Liver (tissue), 10 donors: ENCODE measurements at places on chromosomes 5 and 9. TPM values are rescaled to one million over a fixed set of nuclear protein-coding genes. Genes with fewer than 3 reads are reported as not detected.

DNA sequence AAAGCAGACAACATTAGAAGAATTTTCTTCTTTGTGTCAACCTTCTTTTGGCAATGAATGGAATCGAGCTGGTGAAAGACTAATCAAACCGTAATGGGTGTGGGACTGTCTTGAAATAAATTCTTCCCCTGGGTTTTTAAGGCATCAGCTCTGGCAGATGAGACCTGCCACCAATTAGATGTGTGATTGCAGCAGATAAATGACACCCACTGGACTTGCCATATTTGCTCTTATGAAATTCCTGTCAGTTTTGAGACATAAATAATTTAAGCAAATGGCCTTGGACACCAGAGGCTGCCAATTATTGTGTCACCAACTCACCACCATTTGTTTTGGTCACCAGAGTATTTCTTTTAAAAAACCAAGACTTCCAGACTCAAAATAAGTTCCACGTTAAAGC is 135.9 kb upstream of the RGMB start:
- no peak for DNase-seq
- H3K36me3 ChIP-seq = no peaks in the 10 kb centered on the region
- H3K4me3 ChIP-seq = no peak overlapping the region
- H3K27me3 ChIP-seq = no peaks in the 10 kb centered on the region
- no peak overlapping the region for H3K27ac ChIP-seq
- no peaks in the 10 kb centered on the region for H3K4me1 ChIP-seq

Gene IL33
- 15.3 TPM for total RNA-seq

DNA sequence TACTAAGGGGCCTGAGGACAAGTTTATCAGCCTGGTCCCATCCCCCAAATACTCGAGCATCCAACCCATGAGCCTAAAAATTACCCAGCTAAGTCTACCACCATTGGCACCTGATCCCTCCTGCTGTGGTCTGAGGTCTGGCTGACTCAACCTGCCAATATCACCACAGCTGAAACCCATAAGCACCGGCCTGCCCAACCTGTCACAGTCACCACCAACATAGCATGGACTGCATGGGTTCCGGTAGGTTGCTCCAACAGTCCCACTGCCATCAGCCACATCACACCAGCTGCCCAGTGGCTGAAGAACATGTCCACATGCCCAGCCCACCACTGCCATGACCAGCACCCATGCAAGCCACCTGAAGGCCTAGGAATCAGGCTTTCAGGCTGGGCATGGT is 495.0 kb downstream of the PRELID2 start:
- no peaks in the 10 kb centered on the region for H3K27me3 ChIP-seq
- H3K27ac ChIP-seq = no peak overlapping the region
- DNase-seq = no peak
- no peaks in the 10 kb centered on the region for H3K4me1 ChIP-seq
- no peaks in the 10 kb centered on the region for H3K36me3 ChIP-seq
- no peak overlapping the region for H3K4me3 ChIP-seq

- no peaks in the 10 kb centered on the region for H3K4me1 ChIP-seq
- no peak overlapping the region for H3K27ac ChIP-seq
- no peaks in the 10 kb centered on the region for H3K36me3 ChIP-seq
- H3K27me3 ChIP-seq = no peaks in the 10 kb centered on the region
- DNase-seq = no peak
- H3K4me3 ChIP-seq = no peak overlapping the region
These were observed 17.2 kb upstream of the WNK2 start for GRCh38 chr9:93166699-93167098.

DNA sequence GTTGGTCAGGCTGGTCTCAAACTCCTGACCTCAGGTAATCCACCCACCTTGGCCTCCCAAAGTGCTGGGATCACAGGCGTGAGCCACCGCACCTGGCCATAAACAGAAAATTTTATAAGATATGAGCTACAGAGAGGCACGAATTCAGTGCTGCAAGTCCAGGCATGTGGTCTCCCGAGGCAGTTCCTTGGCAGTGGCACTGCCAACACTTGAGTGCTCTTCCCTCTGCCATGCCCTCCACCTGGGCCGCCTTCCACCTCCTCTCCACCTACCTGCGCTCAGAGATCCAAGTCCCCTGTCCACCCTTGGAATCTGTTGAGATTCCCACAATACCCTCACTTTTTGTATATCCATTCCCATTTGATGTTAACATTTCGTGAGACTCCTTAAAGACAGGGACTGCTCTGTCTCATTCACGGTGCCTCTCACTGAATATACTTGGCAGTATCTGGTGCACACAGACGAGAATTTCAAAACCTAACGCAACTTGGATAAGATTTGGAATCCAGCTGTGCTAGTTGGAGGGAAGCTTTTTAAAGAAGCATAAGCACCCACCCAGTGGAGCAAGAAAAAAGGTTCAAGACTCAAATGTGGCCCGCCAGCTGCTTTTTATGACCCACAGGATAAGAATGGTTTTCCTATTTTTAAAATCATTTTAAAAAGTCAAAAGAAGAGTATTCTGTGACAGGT is 68.3 kb downstream of the DCP2 start:
- H3K36me3 ChIP-seq = peaks cover 28% of the 10 kb centered on the region
- H3K27ac ChIP-seq = no peak overlapping the region
- H3K4me1 ChIP-seq = no peaks in the 10 kb centered on the region

Gene GZMA
- total RNA-seq = 2.4 TPM

Gene KCNV2
- total RNA-seq = not detected

- H3K27me3 ChIP-seq = no peaks in the 10 kb centered on the region
- H3K36me3 ChIP-seq = no peaks in the 10 kb centered on the region
- no peak for DNase-seq
- H3K4me1 ChIP-seq = no peaks in the 10 kb centered on the region
- no peak overlapping the region for H3K27ac ChIP-seq
These were observed 7.5 kb upstream of the DPYSL3 start for GRCh38 chr5:147517383-147517782.

- no peaks in the 10 kb centered on the region for H3K27me3 ChIP-seq
- DNase-seq = no peak
- no peak overlapping the region for H3K4me3 ChIP-seq
- H3K36me3 ChIP-seq = no peaks in the 10 kb centered on the region
- no peaks in the 10 kb centered on the region for H3K4me1 ChIP-seq
These were observed 222.4 kb upstream of the IRX4 start for GRCh38 chr5:2105141-2105540.

Gene IL31RA
- total RNA-seq = not detected

GRCh38 chr5:115229606-115230005 is 33.1 kb downstream of the PGGT1B start:
- H3K27ac ChIP-seq = no peak overlapping the region
- no peak for DNase-seq
- peaks cover 22% of the 10 kb centered on the region for H3K36me3 ChIP-seq
- no peaks in the 10 kb centered on the region for H3K27me3 ChIP-seq
- H3K4me3 ChIP-seq = no peak overlapping the region
- H3K4me1 ChIP-seq = no peaks in the 10 kb centered on the region

Gene FAM200C
- total RNA-seq = 2.0 TPM

Gene GPRIN1
- 0.50 TPM for total RNA-seq

Gene GABRG2
- total RNA-seq = not detected

GRCh38 chr9:85994191-85994590 is 53.2 kb downstream of the NAA35 start:
- H3K27ac ChIP-seq = no peak overlapping the region
- H3K4me1 ChIP-seq = no peaks in the 10 kb centered on the region
- DNase-seq = no peak
- no peak overlapping the region for H3K4me3 ChIP-seq
- H3K27me3 ChIP-seq = no peaks in the 10 kb centered on the region

GRCh38 chr5:41009232-41009631 is 61.9 kb downstream of the MROH2B start:
- H3K27ac ChIP-seq = no peak overlapping the region
- H3K27me3 ChIP-seq = no peaks in the 10 kb centered on the region
- no peaks in the 10 kb centered on the region for H3K4me1 ChIP-seq
- no peak overlapping the region for H3K4me3 ChIP-seq
- DNase-seq = no peak

Gene NRG2
- total RNA-seq = 0.08 TPM

DNA sequence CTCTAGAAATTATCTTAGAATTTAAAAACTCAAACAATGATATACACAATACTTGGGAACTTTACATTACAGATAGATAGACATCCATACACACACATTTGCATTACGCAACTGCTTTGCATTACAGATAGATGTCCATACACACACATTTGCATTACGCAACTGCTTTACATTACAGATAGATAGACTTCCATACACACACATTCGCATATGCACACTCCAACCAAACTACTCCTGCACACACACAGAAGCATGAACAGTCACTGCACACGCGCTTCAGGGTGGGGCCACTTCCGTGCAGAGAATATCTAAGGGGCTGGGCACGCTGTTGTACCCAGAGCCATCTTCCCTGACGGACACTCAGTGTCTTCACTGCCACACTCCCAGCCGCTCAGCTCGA is 7.9 kb upstream of the ADAMTS16 start:
- no peaks in the 10 kb centered on the region for H3K27me3 ChIP-seq
- H3K4me3 ChIP-seq = no peak overlapping the region
- no peak for DNase-seq
- H3K36me3 ChIP-seq = no peaks in the 10 kb centered on the region

GRCh38 chr5:133155326-133155969 is 103.6 kb downstream of the HSPA4 start:
- no peak overlapping the region for H3K4me3 ChIP-seq
- no peaks in the 10 kb centered on the region for H3K4me1 ChIP-seq
- no peak for DNase-seq
- no peaks in the 10 kb centered on the region for H3K36me3 ChIP-seq

Gene BSPRY
- 0.50 TPM for total RNA-seq

GRCh38 chr5:6644794-6645241 is 11.6 kb downstream of the SRD5A1 start:
- H3K36me3 ChIP-seq = peaks cover 13% of the 10 kb centered on the region
- H3K4me3 ChIP-seq = no peak overlapping the region
- no peak for DNase-seq

DNA sequence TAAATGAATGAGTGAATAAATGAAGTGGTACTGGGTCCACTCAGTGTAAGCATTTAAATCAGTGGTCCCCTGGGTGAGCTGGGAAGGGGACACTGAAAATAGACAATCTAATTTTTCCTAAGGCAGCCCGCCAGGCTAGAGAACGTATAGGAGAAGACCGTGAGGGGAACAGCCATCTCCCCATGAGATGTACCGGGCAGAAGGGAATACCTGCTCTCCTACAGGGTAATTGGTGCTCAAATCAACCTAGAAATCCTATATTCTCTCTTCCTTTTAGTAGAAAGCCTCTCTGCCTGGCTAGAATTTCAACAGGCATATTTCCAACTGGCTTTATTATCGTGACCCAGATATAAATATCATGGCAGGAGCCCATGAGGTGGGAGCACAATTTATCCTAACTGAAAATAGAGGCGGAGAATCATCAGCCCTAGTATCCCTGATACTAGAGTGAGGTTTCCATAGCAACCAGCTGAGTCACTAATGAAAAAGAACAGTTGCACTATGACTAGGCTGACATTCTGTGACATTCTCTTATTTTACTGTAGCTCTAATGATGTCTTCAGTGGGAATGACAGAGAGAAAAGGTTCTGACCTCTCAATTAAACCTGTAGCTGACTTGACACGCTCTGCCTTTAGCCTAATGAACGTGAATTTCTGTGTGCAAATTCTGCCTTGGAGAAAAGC is 96.5 kb upstream of the CAST start:
- no peak for DNase-seq
- H3K4me3 ChIP-seq = no peak overlapping the region
- no peaks in the 10 kb centered on the region for H3K36me3 ChIP-seq
- H3K4me1 ChIP-seq = no peaks in the 10 kb centered on the region
- H3K27me3 ChIP-seq = no peaks in the 10 kb centered on the region
- H3K27ac ChIP-seq = no peak overlapping the region

DNA sequence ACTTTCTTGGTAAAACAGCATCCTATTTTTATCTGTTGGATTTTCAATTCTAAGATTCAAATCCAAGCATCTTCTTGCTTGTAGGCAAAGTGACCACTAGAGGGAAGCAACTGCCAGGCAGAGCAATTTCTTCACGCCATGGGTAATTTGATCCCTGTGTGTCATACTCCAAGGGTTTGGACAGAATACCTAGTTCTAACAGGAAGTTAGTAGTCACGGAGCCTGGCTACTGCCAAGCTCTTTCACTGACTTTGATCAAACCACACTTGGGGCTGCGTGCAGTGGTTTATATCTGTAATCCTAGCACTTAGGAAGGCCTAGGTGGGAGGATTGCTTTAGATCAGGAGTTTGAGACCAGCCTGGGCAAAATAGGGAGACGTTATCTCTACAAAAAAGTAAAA is 473.6 kb upstream of the TNC start:
- DNase-seq = no peak
- H3K36me3 ChIP-seq = no peaks in the 10 kb centered on the region
- no peak overlapping the region for H3K27ac ChIP-seq
- H3K4me3 ChIP-seq = no peak overlapping the region
- no peaks in the 10 kb centered on the region for H3K27me3 ChIP-seq
- H3K4me1 ChIP-seq = no peaks in the 10 kb centered on the region

DNA sequence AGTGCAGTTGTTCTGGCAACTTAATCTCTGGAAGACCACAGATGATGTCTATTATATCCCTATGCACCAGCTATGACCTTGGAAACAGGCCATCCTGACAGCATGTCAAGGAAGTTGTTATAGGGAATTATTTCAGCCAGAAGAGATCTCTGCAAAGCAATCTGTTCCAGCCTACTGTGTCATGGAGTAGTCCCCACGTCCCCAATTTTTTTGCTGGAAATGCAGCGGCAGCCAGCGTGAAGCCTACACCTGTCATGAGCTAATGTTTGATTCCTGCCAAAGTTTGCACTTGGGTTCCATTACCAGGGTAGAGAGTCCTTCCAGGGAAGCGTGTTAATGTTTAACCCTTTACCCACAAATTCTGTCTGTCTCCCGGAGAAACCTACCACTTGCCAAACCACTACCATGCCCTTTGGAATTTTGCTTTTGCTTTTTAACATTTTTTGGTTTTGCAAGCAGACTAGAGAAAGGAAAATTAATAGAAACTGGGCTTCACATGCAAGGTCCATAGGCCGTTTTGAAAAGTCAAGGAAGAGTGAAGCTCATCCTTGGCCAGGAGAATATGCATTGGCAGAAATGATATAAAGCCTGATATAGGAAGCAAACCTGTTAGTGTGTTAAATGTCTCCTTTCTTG is 174.9 kb upstream of the SPRY4 start:
- H3K27me3 ChIP-seq = no peaks in the 10 kb centered on the region
- no peaks in the 10 kb centered on the region for H3K4me1 ChIP-seq
- no peaks in the 10 kb centered on the region for H3K36me3 ChIP-seq
- H3K27ac ChIP-seq = peak overlapping the region; percentile 83

GRCh38 chr9:96293498-96294158 is 8.3 kb downstream of the HSD17B3 start:
- no peak for DNase-seq
- no peaks in the 10 kb centered on the region for H3K4me1 ChIP-seq

GRCh38 chr9:105142406-105143135 is 101.9 kb upstream of the SLC44A1 start:
- H3K27ac ChIP-seq = no peak overlapping the region
- H3K27me3 ChIP-seq = no peaks in the 10 kb centered on the region
- H3K36me3 ChIP-seq = no peaks in the 10 kb centered on the region
- DNase-seq = no peak
- H3K4me1 ChIP-seq = no peaks in the 10 kb centered on the region

Gene SIT1
- 0.25 TPM for total RNA-seq
